Activated T-helper 17 cell treated with anti-CD3 and anti-CD28 coated beads, Interleukin-2, amount 50 U/mL, for 72 hours (primary cell): ENCODE measurements at places on chromosomes 12 and 14. TPM values are rescaled to one million over a fixed set of nuclear protein-coding genes. Genes with fewer than 3 reads are reported as not detected.

GRCh38 chr12:120109570-120110267 lies 6.8 kb downstream of the RAB35 start:
- no peak for ATAC-seq

- ATAC-seq: no peak
Observed at GRCh38 chr12:122790393-122791075, 16.2 kb downstream of the CCDC62 start.

GRCh38 chr14:85313560-85314207 lies 216.3 kb upstream of the FLRT2 start:
- ATAC-seq: no peak

DNA sequence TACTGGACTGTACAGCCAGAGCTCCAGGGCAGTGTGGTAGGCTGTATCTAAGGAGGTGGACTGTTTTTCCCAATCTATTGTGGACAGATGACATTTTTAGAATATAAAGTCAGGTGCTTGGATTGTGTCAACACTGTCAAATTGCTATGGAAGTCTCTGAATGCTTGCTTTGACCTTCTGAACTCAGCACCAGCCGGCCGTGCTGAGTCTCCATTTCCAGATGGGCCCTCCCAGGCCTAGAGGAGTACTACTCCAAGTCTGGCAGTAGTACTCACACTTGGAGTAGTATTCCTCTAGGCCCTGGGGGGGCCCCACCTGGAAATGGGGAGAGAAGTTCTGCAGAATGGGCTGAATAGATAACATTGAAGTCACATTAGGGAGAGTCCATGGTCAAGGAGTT lies 16.2 kb upstream of the KCNK13 start:
- no peak for ATAC-seq

GRCh38 chr14:98226411-98226810 lies 1045.6 kb downstream of the BCL11B start:
- ATAC-seq: no peak

The SLC11A2 gene
- total RNA-seq: 56.3 TPM

- ATAC-seq: no peak
Observed at GRCh38 chr12:49225576-49226166, 36.8 kb upstream of the TUBA1A start.

The GNB3 gene
- 0.66 TPM for total RNA-seq

DNA sequence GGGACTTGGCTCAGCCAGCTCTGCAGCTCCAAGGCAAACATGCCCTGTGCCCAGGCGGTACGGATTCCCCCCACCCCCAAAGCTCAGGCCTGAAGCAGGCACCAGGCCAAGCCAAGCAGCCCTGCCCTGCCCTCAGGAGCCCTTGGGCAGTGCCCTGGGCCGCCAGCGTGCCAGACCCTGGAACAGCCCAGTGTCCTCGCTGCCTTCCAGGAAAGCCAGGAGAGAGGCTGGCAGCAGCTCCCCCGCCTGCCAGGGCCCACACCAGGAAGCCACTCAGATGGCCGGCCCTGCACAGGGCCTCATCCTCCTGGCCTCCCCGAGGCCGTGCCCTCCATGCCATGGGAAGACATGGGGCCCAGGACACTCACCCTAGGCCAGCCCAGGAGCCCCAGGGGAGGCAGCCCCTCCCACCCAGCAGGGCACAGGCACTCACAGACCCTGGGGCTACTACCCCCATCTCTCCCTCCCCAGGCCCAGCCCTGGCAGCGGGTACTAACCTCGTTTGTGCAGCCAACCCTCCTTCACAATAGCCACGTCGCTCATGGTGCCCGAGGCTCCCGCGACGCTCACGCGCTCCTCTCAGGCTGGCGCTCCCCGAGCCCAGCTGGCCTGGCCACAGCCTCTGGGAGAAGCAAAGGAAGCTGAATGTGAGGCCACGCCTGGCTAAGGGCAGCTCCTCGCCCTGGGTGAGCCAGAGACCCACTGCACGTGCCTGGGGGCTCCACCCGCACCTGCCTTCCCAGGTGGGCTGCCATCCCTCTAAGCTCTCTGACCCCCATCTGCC lies 3.3 kb downstream of the AKT1 start:
- ATAC-seq: no peak

The PDZRN4 gene
- not detected for total RNA-seq

- ATAC-seq: no peak
Observed at GRCh38 chr12:20599757-20600156, 95.4 kb upstream of the SLCO1C1 start.
